NCI-H1694 (cell line): ENCODE measurements at places on chromosomes 6 and 20.

DNA sequence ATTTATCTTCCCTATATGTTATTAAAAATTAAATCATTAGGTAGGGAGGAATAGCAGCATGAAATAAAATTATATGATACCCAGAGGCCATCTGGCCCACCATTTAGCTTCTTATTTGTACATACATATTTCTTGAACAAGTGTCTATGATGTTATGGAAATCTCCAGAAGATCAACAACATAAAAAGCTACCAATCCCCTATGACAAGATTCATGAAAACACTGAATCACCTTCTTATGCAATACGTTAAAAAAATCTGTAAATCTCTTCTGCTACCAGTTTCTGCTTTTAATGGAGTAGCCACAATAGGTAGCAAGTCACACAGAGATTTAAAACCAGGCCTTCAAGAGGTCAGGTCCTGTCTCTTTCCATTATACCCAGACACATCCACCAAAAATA lies 125.8 kb upstream of the ENPP5 start:
- DNase-seq: no peak

GRCh38 chr20:42686057-42686456 lies 503.6 kb downstream of the PTPRT start:
- no peak for DNase-seq

DNA sequence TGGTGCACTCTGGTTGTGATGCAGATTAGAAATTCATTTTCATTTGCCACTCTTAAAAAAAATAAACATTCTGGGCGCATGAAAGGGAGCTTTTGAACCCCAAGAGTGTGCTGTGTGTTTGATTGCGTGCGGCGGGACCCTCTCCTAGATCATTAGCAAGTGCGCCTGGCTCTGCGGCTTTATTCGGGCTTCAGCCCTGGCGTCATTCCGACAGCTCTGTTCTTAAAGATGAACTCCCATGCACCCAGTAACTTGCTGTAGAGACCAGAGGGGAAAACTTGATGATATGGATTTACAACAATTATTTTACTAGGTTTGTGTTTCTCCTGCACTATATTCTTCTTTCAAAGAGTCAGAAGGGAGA lies 48.9 kb upstream of the ARMC2 start:
- DNase-seq: no peak

DNA sequence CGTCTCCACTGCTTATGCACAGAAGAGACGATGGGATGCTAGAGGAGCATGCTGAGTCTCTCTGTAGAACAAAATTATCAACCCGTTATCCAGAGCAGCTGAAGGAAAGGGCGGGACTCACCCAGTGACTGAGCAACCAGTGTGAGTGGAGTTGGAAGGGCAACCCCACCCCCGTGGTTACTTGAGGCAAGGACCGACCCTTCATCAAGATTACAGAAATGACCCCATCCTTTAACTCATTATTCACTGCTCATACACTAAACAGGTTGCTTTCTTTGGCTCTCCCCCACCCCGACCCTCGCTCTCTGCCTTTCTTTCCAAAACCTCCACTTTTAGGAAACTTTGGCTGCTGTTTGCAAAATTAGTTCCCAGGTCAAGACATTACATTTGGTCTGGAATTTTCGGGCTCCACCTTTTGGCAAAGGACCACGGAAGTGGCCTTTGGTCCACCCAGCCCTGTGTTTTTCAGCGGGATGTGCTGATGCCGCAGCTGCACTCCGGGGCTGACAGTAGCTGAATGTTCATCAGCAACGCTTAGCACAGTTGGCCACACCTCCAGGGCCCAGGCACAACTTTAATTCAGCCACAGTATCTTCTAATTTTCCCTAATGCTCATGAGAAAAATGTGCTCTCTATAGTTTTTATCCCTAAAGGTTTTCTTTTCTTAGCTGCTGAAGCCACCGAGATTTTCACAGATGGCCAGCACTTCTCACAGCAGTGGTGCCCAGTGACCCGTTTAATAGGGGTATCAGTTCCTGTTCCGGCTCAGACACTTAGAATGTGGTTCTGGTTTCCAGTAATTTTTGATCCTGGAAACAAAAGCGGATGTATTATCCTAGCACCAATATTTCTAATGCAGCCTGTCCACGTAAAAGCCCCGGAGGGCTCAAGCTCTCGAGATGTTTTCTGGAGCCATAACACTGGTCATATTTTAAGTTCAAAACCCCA lies 103.6 kb upstream of the NXT1 start:
- DNase-seq: no peak

DNA sequence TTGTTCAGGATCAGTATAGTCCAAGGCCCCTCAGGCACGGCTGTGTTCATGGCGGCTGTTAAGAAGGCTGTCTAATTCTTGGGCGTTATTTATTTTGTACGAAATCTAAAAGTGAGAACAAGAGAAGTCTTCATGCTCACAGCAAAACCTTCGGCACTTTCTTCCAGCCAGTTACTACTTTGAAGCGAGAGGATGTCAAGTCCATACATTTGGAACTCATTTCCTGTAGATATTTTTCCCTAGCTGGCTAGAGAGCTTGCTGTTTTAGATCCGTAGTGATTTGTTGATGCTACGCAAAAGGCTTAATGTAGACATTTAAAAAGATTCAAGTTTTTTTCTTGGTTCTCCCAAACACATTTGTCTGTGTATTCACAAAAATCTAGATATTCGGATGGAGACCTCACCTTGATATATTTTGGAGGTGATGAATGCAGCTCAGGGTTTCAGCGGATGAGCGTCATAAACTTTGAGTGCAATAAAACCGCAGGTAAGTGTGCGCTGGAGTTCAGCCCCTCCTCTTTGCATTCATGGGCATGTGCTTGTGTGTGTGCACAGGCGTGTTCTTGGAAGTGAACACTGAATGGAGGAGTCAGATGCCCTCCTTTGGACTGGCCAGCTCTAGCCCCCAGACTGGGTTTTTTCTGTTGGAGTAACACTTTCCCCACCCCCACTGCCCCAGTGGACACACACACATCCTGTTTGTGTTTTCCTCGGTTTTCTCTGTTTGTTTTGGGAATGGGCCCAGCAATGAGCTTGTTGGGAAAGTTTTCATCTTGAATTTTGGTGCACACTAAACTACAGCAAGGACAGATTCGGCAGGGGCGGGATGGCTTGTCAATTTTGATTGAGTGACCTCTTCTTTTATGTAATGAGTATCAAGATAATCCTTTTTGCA lies 65.4 kb downstream of the IGF2R start:
- DNase-seq: no peak

DNA sequence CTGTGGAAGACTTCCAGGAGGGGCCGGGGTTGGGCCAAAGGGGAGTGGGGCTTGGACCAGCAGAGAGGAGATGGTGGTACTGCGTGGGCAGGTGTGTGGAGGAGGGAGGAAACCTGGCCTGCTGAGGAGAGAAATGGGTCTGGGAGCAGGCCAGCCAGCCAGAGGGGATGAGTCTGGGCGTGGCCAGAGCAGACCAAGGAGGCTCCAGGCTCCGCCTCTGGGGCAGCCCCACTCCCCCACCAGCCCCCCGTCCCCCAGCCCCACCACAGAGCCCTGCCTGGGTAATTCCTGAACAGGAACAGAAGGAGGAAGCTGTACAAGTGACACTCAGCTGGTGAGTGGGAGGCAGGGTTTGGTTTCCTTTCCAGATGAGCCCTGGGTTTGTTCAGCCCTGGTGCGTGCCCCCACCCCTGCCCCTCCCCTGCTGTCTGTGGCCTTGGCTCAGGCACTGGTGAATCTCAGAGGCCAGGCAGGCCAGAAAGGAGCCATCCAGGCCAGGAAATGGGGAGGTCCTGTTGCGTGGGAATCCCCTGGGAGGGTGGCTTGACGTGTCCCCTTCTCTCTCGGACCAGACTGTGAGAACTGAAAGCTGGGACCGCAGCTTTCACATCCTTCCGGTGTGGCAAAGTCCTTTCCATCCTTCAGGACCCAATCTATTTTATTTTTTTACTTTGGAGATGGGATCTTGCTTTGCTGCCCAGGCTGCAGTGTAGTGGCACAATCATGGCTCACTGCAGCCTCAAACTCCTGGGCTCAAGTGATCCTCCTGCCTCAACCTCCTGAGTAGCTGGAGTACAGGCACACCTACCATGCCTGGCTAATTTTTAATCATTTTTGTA lies 9.4 kb upstream of the SRC start:
- no peak for DNase-seq
